Stimulated activated CD8-positive, alpha-beta memory T cell treated with anti-CD3 and anti-CD28 coated beads, Interleukin-4, amount 100 ng/mL, for 4 hours (primary cell): ENCODE measurements at places on chromosomes 6 and 20.
A peak's percentile ranks its signal among the peaks of the same experiment; 100 is the strongest.

DNA sequence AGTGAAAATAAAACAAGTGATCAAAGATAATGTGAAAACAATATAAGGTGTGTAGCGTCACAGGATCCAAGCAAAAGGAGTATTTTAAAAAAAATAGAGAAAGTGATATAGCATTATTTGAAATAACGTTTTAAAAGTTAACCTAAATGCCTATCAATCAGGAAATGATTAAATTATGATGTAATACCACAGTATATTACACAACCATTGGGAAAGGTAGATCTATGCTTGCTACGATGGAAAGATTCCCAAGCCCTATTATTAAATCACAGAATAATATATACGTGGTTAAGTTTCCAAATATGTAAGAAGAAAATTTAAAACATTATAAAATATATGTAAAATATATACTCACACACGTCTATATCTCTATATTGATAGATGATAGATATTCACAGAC lies 15.4 kb upstream of the TCF21 start:
- no peak for DNase-seq

GRCh38 chr6:43671011-43671800 lies 16.4 kb downstream of the MRPS18A start:
- DNase-seq = no peak

DNA sequence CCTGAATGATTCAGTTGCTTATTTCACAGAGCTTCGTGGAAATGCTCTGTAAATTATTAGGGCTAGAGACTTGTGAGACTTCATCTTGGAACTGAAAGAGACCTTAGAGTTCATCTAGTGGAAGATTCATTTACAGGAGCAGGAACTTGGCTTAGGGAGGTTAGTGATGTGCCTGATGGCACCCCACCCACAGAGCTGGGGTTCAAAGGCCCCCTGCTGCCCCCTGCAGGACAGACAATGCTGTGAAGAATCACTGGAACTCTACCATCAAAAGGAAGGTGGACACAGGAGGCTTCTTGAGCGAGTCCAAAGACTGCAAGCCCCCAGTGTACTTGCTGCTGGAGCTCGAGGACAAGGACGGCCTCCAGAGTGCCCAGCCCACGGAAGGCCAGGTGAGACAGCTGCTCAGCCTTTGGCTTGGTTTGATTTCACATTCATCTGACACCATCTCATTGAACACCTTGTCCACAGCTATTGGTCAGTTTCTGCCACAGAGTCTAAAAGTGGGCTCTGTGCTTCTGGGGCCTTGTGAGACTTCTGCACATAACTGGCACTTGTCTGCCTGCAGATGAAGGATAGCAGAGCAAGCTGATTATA lies 25.1 kb downstream of the MYBL2 start:
- peak; percentile 22 for DNase-seq

DNA sequence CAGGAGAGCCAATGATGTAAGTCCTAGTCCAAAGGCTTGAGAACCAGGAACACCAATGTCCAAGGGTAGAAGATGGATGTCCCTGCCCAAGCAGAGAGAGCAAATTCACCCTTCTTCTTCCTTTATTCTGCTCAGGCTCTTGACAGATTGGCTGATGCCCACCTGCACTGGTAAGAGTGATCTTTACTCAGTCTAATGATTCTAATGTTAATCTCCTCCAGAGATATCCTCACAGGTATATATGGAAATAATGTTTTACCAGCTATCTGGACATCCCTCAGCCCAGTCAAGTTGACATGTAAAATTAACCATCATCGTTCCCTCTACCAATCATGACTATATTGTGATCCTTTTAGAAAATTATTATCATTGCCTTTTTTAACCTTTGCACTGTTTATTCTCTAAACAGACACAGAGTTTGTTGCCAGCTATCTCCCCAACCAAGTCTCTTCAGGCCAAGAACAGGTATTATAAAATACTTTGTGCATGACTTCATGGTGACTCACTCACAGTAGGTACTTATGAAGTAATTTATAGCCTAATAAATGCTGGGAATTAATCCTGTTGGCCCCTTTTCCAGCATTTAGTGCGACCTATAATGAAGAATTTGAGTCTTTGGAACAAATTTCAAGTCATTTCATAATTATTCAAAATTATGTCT lies 26.2 kb upstream of the TSHZ2 start:
- no peak for DNase-seq

- no peak for DNase-seq
Measured at GRCh38 chr20:61807471-61808160, 258.1 kb downstream of the TAF4 start.

GRCh38 chr6:29791786-29792122 lies 35.9 kb upstream of the HLA-G start:
- DNase-seq = no peak

DNA sequence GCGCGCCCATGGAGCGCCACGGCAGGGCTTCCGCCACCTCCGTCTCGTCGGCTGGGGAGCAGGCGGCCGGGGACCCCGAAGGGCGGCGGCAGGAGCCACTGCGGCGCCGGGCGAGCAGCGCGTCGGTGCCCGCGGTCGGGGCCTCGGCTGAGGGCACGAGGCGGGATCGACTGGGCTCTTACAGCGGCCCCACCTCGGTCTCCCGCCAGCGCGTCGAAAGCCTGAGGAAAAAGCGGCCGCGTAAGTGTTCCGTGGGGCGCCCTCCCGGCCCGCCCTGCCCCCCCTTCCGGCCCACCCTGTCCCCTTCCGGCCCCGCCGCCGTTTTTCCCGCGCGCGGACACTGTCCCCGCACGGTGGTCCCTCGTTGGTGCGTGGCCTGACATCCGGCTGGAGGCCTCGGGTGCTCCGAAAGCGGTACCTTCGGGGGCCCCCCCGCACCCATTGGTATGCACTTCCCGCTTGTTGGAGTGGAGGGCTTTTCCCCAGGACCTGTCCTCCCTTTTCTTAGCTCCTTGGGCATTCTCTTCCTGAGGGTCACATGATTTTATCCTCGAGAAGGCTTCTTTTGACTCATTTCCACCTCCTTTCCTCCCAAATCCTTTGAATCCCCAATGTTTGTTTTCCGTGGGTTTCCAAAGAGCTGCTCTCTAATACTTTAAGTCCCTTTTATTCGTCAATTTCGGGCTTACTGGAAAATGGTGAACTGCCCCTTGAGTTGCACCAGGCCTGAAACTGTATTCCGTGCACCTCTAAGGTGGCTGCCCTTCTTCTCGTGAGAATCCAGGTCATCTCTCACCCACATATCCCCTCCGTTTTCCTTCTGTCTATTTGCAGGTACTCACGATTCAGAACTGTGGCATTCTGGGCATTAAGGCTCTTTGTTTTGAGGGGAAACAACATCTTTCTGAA lies 556 bp downstream of the PANK2 start:
- DNase-seq = no peak

DNA sequence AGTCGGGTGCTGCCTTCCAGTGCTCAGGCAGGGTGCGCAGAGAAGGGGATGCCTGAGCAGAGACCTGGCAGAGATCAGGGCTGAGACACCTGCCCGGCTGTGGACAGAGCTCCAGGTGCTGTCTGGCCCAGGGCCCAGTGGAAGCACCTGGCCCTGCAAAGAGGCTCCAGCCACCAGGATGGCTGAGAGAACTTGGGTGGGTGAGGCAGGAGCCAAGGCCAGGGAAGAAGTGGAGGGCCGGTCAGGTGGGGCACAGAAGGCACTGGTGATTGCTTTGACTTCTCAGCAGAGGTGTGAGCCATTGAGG lies 31.2 kb downstream of the PNLDC1 start:
- DNase-seq = no peak

DNA sequence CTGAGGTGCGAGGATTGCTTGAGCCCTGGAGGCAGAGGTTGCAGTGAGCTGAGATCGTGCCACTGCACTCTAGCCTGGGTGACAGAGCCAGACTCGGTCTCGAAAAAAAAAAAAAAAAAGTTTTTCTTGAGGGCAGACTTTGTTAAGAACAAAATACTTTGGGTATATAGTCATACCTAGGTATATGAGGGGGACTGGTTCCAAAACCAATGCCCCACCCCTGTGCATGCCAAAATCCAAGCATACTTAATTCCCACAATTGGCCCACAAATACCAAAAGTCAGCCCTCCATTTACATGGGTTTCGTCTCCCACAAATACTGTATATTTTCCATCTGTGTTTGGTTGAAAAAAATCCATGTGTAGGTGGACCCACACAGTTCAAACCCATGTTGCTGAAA lies 119.9 kb downstream of the INSM1 start:
- DNase-seq = no peak

DNA sequence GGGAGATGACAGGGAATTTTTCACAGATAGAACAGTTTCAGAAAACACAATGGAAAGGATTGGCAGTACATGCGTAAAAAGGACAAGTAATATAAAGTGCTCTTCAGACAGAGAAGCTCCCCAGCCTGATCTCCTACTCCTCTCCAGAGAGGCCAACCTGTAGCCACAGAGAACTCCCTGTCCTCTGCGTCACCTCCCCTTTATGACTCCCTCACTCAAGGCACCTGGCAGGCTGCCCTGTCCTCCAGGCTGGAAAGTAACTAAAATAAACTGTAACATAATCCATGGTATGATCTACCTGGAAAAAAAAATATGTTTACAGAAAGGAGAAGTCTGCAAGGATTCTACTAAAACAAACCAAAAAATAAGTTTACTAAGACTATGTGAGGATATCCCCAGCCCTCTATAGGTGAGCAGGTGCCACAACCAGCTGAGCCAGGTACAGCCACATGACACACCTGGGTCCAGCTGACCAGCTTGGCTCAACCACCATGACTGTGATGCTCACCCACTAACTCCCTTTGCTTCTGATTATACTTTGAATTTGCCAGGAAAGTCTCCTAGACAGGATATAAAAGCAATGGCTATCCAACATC lies 29.2 kb downstream of the MBOAT1 start:
- no peak for DNase-seq

DNA sequence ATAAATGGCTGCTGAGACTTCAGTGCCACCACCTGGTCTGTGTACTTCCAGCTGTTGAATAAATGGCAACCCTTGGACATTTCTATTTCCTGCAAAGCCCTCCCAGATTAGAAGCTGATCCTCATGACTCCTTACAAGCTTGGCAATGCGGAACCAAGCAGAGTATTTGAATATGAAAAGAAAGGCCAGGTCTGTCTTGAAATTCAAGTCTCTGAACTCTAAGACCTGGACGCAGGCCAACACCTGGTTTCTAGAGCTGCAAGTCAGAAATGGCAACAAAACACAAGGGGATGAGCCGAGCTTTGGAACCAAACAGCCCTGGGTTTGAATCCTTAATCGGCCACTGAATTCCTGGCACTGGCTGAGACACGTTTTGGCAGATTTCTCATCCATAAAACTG lies 353.4 kb downstream of the PTPRT start:
- no peak for DNase-seq

DNA sequence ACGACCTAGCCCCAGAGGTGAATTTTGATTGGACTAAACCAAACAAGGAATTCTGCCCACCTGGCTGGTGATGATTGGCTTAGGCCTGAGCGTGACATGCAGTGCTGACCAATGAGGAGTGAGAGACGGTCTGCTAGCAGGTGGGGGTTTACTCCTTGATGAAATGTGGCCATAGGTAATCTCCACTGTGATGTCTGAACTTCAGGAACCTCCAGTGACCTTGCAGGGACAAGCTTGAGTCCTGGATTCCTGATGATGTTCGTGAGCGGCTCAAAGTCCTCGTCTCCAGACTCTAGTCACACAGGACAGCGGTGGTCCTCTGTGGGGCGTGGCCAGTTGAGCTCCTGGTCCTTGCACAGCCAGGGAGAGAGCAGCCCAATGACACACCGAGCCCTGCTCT lies 8.4 kb downstream of the VSX1 start:
- DNase-seq = no peak

DNA sequence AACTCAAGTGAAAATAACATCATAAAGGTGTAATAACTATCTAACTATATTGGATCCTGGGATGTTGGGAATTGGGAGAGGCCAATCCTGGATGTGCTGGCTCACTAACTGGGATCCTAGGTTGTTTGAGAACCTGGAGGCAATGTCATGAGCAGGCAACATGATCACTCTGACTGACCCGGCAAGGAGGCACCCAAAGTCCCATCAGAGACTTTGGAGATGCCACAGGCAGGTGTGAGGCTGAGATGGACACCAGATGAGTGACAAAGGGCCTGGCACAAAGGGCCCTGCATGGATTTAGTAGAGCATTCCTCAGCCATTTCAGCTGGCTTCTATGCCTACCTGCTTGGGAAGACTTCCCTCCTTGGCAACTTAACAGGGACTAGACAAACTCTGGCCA lies 38.4 kb upstream of the MYLIP start:
- no peak for DNase-seq

DNA sequence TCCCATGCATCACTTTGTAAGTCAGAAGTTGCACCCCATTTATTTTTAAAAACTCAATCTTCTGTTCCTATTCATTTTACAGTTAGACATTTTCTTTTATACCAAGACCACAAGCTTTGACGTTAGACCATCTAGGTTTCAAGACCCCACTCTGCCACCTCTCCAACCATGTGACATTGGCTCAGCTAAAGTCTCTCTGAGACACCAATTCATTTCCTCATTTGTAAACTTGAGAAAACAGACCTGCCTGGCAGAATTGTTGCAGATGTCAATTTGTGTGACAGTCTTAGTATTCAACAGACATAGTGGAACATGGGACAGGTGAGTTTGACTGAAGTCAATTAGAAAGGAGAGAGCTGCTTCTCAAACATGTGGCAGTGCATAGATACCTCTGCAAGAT lies 55.6 kb upstream of the CSE1L start:
- no peak for DNase-seq

GRCh38 chr6:163341224-163342061 lies 73.1 kb upstream of the QKI start:
- no peak for DNase-seq

GRCh38 chr6:36839749-36840431 lies 646 bp upstream of the CPNE5 start:
- DNase-seq = no peak

GRCh38 chr20:8901237-8902025 lies 167.5 kb upstream of the PLCB4 start:
- DNase-seq = no peak

GRCh38 chr20:34997131-34997561 lies 41.5 kb downstream of the MYH7B start:
- DNase-seq = no peak

DNA sequence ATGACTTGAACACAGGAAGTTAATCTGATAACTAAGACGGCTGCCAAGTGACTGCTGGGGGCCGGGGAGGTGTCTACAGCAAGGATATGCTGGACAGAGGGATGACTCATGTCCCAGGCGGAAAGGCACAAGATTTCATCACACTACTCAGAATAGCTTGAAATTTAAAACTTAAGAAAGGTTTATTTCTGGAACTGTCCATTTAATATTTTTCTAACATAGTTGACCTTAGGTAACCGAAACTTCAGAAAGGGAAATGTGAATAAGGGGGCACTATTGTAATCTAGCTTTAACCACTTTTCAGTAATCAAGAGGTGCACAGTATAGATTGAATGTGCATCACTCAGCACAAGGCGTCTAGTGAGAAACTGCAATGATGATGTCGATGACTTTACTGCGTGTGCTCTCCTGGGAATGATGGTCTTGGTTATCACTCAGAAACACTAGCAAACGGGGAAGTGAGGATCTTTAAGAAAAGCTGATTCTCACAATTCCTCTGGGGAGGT lies 171.5 kb downstream of the QKI start:
- no peak for DNase-seq

GRCh38 chr6:115582386-115582785 lies 478.3 kb downstream of the FRK start:
- DNase-seq = no peak
